ENCODE measurements at places on chromosomes 1 and 21.

DNA sequence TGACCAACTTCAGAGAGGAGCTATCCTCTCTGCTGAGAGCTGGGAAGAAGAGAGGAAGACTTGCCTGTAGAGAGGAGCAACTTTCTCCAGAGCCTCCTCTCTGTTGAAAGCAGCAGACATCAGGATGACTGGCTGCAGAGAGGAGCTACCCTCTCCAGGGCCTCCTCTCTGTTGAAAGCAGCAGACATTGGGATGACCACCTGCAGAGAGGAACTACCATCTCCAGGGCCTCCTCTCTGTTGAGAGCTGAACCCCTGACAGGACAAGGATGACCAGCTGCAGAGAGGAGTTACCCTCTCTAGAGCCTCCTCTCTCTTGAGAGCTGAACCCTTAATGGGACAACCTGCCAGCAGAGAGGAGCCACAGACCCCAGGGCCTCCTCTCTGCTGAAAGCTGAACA is 83.0 kb upstream of the GJB5 start:
- no peak for DNase-seq

GRCh38 chr1:9537863-9538668 is 1.2 kb upstream of the SLC25A33 start:
- no peak for DNase-seq

DNA sequence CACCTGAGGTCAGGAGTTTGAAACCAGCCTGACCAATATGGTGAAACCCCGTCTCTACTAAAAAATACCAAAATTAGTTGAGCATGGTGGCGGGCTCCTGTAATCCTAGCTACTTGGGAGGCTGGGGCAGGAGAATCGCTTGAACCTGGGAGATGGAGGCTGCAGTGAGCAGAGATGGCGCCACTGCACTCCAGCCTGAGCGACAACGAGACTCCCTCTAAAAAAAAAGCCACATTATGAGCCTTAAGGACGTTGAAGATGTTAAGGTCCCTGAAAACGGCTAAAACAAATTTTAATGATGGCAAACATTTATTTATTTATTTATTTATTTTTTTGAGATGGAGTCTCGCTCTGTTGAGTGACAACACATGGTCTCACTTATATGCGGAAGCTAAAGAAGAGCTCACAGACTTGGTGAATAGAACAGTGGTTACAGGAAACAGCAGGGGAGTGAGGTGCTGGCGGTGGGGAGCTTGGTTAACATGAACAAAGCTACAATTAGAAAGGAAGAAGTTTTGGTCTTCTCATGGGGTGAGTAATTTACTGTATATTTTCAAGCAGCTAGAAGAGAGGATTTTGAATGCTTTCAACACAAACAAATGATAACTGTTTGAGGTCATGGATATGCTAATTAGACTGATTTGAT is 47.1 kb downstream of the TCP10L start:
- DNase-seq: no peak

- no peak for DNase-seq
Observed at GRCh38 chr1:225453797-225454648, 26.2 kb upstream of the LBR start.

DNA sequence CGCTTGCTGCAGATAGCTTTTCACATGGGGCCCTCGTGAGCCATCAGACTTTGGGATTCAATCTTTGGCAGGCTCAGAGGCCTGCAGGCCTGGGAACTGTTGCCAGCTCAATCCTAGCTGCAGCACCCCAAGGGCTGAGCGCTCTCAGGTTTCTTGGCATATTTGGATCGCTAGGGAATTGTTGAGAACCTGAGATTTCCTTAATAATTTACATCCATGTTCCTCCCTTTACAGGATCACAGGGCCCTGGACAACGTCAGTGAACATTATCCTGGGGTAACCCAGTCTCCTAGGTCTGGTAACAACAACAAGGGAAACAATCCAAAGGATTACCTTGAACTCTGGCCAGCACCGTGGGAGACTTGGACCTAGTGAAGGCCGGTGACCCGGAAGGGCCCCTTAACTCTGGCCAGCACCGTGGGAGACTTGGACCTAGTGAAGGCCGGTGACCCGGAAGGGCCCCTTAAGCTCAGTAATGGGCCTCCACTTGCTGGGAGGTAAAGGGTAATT is 49.3 kb upstream of the NEK2 start:
- DNase-seq: no peak

GRCh38 chr1:184843732-184844495 is 89.3 kb upstream of the EDEM3 start:
- peak; percentile 43 for DNase-seq

DNA sequence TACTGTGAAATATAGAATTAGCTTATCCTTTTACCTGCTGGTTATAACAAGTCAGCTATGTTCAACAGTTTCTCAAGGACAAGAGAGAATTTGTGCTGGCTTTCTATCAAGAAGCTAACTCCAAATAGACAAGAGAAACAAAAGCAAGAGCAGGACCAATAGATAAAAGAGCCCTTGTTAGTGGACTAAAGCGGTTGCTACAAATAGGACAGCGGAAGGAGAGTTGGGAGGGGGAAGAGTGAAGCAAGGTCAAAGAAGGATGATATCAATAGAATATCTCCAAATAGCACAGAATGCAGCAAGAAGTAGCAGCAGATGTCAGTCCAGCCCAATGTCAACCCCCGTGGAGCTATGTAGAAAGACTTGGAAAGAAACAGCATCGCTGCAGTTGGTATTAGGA is 53.0 kb upstream of the AKT3 start:
- no peak for DNase-seq
